Stimulated activated CD4-positive, alpha-beta T cell treated with anti-CD3 and anti-CD28 coated beads, Interleukin-4, amount 100 ng/mL, for 1 hour (primary cell): ENCODE measurements at places on chromosomes 13 and 19.
A peak's percentile ranks its signal among the peaks of the same experiment; 100 is the strongest.

- DNase-seq = no peak
Observed at GRCh38 chr13:44912278-44913016, 76.8 kb downstream of the NUFIP1 start.

DNA sequence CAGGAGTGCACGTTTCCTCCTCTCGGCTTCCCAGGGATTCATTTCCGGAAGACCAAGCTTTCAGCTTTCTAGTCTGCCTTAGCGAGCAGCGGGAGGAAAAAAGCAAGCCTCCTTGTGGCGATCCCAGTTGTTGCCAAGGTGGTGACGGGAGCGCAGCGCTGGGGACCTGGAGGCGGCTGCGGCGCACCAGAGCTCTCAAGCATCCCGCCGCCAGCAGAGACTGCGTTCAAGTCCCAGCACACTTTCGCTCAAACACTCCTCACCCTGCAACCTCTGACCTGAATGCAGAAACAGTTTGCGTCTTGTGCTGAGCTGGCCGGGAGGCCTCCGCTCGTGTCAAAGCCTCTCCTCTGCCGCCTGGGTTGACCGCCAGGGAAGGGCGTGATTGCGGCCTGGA, 4.9 kb downstream of the GSX1 start:
- DNase-seq = no peak

DNA sequence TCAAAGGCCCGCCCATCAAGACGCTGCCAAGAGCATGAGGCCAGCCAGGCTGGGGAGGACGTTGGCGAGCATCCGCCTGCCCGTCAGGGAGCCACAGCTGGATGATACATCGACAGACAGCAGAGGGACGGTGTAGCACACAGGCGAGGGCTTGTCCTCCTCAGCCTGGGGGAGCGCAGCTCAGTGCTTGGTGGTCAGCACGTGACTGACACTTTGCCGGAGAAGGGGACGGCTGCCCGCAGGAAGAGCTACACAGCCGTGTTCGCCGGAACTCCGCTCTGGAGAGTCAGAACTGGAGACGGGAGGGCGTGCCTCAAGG, 34.1 kb downstream of the CSNK1G2 start:
- DNase-seq = no peak

DNA sequence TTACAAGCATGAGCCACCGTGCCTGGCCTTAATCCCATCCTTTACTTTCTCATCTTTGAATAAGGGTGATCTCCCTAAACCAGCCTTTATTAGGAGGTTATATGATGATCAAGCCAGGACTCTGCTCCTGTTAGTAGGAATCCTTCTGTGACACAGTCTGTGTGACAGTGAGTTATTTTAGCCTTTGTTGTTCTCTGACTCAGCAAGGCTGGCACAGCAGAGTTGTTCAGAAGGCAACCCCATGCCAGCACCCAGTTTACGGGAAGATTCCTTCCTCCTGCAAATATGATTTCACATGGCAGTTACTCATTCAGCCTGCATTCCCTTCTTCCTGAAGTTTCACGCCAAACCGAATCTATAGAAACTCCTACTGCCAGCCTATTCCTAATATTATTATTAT, 10.5 kb upstream of the MIER2 start:
- no peak for DNase-seq

DNA sequence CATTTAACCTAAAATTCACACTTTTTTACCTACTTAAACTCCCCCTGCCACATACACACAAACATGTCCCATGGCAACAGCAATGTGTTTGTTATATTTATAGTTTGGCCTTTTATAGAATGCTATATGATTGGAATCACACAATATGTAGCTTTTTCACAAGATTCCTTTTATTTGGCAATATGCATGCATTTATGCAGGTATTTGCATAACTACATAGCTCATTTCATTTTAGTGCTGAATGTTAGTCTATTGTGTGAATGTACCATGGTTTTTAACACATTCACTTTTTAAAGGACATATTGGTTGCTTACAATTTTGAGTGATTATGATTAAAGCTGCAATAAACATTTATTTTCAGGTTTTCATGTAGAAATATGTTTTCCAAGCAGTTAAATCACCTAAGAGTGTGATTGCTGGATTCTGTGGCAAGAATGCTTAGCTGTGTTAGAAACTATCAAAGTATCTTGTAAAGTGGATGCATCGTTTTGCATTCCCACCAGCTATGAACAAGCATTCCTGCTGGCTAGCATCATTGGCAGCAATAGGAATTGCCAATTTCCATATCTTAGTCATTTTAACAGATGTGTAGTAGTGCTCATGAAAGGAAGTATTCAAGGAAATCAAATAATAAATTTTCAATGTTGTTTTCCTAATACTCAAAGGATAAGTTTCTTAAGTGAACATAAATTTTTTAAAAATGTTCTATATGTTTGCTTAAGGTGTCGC, 557.0 kb downstream of the SLITRK1 start:
- DNase-seq = no peak

GRCh38 chr19:40576151-40576584, 505 bp upstream of the SHKBP1 start:
- peak; percentile 26 for DNase-seq

GRCh38 chr13:108270442-108270841, 924 bp downstream of the TNFSF13B start:
- DNase-seq = no peak

- no peak for DNase-seq
Observed at GRCh38 chr19:35056513-35057063, 15.1 kb downstream of the HPN start.

DNA sequence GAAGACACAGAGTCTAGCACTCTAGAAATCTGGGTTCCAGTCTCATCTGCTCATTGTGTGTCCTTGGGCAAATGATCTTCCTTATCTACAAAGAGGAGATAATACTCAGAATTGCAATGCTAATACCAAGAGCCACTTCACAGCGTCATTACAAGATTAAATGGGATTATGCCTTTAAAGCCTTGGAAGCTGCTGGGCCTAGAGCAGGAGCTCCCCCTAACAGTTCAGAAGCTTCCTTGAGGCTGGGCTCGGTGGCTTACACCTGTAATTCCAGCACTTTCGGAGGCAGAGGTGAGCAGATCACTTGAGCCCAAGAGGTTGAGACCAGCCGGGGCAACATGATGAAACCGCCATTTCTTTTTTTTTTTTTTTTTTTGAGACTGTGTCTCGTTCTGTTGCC, 27.6 kb downstream of the AP2S1 start:
- DNase-seq = no peak

- DNase-seq = no peak
Observed at GRCh38 chr13:59873856-59874255, 289.9 kb downstream of the DIAPH3 start.

- no peak for DNase-seq
Observed at GRCh38 chr13:48492096-48492440, 40.8 kb downstream of the RCBTB2 start.

DNA sequence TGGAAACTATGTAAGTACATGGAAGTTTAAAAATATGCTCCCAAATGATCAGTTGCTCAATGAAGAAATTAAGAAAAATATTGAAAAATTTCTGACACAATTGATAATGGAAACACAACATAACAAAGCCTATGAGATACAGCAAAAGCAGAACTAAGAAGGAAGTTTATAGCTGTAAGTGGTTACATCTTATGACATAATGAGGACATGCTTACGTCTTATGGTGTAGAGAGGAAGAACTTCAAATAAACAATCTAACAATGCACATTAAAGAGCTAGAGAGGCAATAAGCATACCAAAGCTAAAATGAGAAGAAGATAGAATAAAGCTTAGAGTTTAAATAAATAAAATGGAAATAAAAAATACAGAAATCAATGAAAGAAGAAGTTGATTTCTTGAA, 50.0 kb upstream of the CEACAM21 start:
- no peak for DNase-seq

- DNase-seq = no peak
Observed at GRCh38 chr13:46894568-46894967, 2.3 kb downstream of the HTR2A start.

GRCh38 chr13:27772651-27773425, 19.4 kb upstream of the GSX1 start:
- DNase-seq = no peak

- no peak for DNase-seq
Observed at GRCh38 chr13:95174517-95174916, 126.7 kb downstream of the ABCC4 start.

- DNase-seq = no peak
Observed at GRCh38 chr13:30119476-30119875, 187.9 kb downstream of the KATNAL1 start.

- no peak for DNase-seq
Observed at GRCh38 chr19:50721441-50722137, 1.6 kb upstream of the CLEC11A start.

DNA sequence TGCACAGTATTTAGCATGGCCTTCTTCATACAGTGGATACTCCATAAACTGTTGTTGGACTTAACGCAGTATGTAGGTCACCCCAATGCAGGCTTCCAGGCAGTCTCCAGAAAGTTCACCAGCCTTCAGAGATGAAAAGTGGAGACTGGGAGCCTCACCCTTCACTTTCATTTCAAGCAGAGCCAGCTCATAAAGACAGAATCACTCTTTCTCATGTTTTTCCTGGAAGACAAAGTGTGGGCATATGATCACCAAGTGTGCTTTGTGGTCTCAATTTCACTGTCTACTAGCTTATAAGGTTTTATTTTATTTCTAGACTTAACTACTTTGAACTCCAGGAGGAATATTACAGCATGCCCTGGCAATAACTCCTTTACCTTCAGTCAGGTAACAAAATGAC, 26.3 kb upstream of the TNFSF11 start:
- no peak for DNase-seq

DNA sequence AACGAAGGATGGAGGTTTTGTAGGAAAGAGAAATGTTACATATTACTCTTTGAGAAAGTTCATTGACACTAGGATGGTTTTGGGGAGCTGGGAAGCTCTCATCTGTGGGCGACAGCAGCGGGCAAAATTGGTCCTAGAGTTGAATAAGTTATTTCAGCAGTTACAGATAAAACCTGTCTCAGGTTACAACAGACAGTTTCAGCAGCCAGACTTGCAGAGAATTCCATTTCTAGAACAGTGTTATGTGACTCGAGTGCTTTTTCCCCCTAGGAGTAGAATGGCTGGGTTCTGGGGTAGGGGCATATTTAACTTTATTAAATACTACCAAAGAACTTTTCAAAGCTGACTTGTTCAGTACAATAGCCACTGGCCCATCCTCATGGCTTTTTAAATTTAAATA, 46.7 kb upstream of the UBL3 start:
- DNase-seq = no peak

DNA sequence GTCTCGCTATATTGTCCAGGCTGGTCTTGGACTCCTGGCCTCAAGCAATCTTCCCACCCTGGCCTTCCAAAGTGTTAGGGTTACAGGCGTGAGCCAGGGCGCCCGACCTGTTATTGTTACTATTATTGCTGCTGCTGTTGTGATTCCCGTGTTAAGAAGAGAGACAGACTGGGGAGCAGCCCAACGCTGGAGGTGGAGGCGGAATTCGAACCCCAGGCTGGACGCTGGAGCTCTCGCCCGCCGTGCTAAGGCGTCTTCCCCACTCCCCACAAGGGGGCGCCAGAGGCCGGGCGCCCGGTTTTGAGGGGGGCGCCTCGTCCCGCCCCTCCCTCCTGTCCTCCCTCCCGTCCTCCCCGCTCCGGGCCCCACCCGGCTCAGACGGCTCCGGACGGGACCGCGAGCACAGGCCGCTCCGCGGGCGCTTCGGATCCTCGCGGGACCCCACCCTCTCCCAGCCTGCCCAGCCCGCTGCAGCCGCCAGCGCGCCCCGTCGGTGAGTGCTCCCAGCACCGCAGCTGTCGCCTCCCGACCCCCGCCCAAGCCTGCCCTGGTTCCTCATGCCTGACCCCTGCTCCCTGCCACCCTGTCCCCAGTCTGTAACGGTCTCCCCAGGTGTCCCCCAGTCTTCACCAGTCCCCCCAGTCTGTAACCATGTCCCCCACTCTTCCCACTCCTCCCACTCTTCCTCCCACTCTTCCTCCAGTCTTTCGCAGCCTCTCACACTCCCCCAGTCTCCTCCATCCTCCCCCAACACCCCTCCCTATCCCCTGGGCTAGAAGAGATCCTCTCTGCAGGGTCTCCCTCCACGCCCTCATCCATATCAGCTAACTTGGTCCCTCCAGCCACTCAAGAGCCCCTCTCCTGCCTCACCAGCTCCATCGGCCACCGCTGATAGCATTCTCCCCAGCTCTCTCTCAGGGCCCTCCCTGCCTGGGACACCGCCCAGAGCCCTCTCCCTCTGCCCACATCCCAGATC, at the start of gene EHD2:
Gene EHD2 (plus strand): TSS at position 377 of the 976 bp plus-strand sequence. CDS start 3,191 bp downstream, outside the sequence.
- peak; percentile 58 for DNase-seq

DNA sequence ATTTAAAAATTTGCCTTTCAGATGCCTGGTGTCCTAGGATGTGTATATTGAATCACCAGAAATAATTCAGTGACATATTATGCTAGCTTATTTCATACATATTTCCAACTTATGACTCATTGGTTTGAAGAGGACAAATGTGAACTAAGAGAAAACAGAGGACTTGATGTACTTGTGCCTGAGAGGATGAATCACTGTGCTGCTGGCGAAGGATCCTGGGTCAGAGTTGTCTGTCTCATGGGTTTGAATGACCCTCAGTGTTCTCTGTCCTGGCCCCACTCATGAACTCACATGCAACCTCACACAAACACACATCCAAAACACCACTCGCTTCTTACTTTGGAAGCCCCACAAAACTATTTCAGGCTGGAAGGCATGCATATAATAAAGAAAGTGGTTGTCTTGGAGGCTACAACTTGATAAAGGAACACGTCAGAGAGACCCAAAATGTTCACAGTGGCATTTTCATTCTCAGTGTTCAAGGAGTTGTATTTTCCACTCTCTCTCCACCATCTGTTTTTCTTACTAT, 129.0 kb upstream of the SPRY2 start:
- DNase-seq = no peak

DNA sequence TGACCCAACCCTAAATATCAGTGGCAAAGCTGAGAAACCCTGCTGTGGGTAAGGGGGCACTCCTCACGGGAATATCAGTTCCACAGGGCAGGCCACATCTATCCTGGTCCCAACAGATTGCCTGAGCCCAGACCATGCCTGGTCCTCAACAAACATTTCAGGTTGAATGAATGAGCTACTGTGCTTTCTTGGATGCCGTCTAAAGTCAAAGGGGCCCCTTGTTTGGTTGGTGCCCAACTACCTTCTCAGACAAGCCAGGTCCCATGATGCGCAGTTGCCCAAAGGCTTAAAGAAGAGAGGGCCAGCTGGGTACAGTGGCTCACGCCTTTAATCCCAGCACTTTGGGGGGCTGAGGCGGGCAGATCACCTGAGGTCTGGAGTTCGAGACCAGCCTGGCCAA, 2.4 kb downstream of the DPP9 start:
- no peak for DNase-seq

DNA sequence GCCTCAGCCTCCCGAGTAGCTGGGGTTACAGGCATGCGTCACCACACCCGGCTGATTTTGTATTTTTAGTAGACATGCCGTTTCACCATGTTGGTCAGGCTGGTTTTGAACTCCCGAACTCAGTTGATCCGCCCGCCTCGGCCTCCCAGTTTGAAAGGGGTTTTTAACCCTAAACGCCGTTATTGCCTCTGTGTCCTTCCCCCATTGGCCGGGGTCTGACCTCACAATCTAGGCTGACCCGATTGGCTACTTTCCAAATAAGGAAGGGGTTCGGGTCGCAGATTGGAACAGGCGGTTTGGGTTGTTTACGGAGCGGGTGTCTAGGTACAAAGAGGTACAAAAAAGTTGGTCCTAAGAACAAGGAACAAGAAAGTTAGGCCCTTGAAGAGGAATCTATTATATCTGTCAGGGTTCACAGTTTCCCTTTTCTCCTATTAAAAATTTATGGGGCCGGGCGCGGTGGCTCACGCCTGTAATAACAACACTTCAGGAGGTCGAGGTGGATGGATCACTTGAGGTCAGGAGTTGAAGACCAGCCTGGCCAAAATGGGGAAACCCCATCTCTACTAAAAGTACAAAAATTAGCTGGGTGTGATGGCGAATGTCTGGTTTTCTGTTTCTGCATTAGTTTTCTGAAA, 1.0 kb downstream of the ZNF253 start:
- peak; percentile 36 for DNase-seq
